ENCODE measurements at places on chromosomes 5 and 9.

DNA sequence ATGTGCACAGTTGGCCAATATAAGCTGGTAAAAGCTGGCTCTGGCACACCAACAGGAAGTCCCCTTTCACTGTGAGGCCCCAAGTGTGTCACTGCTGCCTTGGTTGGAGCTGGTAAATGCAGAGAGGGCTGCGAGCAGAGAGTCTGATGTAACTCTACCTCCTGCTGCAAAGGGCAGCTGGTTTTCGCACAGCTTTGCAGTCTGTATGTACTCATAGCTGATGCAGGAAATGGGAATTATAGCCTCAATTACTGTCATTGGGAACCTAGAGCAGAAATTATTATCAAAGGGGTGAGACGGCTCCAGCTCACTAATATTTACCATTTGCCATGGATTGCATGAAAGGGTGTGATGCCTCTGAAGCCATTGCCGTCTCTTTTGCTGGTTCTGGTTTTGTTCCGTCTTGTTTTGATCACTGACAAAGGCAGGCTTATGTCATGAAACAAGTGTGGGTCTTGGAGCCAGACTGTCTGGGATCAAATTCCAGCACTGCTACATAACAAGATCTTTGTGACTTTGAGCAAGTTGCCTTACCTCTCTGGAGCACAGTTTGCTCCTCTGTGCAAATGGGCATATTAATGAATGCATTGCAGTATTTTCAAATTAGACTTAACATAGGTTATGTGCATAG is 124.3 kb upstream of the SLC25A48 start:
- no peak for DNase-seq

- no peak for DNase-seq
Observed at GRCh38 chr5:57550132-57550531, 67.5 kb upstream of the ACTBL2 start.

DNA sequence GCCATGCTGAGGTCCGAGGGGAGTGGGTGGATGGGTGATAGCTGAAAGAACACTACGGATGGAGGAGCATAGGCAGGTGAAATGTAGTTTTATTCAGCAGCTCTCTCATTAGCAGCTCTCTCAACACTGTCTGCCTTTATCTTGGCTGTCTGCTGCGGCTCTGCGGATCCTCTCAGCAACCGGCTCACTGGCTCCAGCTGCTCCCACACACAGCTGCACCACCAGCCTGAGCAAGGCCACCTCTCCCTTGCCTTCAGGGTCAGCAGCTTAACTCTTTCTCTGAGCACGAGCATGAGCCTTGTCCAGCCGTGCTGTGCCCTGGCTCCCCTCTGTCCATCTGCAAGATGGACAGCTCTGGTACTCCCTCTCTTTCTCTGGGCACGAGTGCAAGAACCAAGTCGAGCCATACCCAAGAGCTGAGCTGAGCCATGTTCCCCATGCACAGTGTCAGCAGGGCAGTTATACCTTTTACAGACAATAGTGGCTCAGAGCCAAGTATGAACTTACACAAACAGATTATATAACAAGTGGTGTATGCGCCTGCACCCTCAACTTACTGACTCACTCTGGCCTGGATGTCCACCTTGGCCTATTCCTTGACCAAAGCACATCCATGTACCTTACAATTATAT is 108.5 kb downstream of the MACIR start:
- DNase-seq, result no peak

DNA sequence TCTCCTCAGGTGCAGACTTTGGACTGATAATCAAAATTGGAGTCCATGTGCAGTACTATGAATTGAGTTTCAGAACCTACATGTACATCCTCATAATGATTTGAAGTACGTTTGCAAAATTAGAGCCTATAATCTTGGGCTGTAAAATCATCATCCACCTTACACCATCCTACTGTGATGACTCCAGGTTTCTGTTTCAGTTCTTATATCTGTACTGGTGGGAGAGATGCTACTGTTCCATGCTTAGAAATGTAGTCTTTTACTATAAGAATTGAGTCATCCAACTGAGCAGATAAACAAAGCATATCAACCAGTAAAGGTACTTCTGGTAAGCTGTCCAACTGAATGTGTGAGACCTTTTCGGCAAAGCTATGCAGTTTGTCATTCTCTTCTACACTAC is 586.3 kb upstream of the FAM174A start:
- no peak for DNase-seq

GRCh38 chr5:138876811-138877210 is 1.7 kb upstream of the LRRTM2 start:
- DNase-seq, result no peak

- DNase-seq, result no peak
Observed at GRCh38 chr5:87188391-87188790, 79.3 kb upstream of the RASA1 start.

- no peak for DNase-seq
Observed at GRCh38 chr5:96816991-96817390, 9.2 kb upstream of the ERAP1 start.

DNA sequence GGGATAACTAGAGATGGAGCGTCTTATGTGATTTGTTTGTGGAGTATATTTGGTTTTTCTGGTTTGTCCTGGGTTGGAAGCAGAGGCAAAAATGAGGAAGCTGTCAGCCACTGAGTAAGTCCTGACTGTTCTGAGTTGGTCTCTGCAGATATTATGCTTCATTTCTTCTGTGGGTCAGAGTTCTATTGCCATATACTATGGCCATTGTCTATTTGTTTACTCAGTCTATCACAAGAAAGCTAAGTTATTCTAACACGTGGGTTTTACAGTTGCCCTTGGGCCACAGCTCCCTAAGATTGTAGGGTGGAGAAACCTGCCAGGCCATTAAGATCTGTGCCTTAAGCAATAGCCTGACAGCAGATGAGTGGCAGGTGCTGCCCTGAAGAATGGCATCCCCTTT is 3.0 kb upstream of the CTSV start:
- DNase-seq, result no peak

DNA sequence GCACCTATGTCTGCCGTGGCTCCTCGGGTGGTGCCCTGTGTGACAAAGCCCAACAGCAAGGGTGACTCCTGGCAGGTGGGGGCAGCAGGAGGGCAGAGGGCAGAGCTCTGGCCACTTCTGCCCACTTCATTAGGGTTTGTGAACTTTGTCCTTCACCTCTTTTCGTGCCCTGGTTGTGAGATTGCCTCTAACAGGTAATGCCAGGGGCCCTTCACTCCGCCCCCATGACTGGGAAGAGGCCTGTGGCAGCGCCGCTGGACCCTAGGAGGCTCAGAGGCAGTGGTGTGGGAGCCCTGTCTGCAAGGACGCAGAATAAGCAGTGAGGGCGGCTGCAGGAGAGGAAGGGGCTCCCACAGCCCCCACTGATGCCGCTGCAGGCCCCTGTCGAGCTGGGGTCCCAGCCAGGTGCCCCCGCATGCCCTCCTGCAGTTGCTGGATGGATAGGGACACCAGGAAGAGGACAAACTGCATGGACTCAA is 108.7 kb upstream of the LMX1B start:
- peak; percentile 34 for DNase-seq

DNA sequence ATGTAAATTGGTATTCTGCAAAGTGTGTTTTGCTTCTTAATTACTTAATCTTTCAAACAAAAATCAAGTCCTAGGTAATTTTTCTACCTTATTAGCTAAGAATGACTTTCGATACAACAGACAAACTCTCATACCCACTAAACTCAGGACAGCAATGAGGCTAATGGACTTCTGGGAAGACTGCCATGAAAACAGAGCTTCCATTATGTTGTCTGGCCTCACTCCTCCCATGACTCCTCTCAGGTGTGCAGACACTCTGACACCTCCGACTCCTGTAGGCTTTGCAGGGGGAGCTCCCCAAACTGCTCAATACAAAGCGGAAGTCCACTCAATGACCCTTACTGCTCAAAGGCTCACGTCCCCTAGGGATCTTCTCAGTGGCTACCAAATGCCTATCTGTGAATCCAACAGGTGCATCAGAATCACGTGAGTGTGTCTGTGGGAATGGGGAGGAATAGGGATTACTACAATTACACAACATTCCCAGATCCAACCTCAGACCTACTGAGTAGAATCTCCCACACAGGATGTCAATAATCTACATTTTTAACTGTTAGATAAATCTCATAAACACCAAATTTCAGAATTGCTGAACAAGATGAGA is 289.9 kb downstream of the RAB3C start:
- DNase-seq, result no peak

DNA sequence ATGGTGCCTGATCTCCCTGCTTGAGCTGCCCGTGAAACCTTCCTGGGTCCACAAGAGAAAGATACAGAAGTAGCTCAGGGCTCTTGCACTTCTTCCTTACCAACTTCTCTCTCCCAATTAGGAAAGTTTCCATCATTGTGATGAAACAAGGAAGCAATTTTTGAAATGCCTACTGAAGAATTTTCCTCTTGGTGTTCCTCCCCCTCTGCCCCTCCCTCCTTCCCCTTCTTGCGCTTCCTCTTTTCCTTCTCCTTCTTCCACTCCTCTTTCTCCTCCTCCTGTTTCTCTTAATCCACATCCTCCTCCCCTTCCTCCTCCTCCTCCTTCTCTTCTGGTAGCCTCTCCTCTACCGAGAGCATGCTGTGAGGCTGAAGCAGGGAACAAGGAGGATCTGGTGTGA is 36.3 kb upstream of the OTULINL start:
- DNase-seq, result no peak

DNA sequence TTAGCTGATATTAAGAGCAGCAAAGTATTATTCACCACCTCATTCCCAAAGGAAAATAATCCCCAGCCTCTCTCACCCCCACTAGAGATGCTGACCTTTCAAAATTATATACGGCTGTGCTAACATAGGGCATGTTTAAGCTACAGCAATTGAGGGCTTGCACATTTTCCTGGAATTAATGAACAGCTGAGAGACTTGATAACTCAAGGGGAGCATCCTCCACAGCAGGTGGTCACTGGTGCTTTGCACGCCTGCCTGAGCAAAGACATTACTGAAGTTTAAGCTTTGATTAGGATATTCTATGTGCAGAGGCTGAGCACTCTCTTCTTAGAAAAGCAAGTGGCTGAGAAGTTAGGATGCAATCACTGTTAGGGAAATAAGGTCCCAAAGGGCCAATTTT is 230.9 kb downstream of the FAM114A2 start:
- no peak for DNase-seq

GRCh38 chr5:26003966-26004365 is 1034.4 kb downstream of the CDH9 start:
- no peak for DNase-seq

DNA sequence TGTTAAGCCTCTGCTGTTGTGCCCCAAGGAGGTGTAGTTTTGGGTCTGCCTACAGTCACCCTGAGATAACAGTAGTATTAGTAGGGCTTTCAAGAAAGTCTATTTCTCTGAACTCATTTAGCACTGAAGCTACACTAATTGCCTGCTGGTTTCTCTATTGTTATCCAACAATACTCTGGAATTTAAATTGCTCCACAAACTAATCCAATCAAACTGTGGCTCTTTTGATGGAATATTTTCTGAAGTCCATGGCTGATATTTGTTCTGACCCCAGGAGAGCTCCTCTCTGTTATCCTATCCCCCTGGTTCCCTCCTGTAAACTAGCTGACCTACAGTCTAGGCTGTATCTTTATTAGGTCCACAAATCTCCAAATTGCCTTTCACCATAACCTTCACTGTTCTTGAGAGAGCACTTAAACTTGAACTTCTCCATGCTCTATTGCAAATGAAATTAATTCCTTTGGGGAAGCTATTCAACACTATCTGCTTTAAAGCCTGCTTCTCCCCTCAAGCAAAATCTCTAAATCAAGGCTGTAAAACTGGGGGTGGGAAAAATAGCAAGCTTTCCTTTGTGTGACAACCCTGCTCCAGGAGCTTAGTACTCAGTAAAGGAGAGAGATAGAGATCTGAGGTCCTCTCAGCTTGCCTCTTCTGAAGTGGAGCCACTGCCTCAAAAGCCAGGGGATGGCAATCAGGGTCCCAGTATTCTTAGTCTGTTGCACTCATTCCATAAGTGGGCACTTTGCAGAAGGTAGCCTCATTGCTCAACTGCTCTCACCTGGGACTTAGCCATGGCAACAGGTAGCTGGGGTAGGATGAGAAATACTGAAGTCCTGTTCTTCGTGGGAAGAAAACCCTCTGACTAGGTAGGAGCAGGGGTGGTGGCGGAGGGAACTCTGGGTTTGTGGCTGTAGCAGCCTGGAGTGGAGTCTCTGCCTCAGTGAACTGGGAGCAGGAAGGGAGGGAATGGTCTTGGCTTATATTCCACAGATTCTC is 110.9 kb downstream of the MACIR start:
- no peak for DNase-seq

GRCh38 chr5:16690243-16690852 is 73.6 kb upstream of the RETREG1 start:
- DNase-seq, result no peak

DNA sequence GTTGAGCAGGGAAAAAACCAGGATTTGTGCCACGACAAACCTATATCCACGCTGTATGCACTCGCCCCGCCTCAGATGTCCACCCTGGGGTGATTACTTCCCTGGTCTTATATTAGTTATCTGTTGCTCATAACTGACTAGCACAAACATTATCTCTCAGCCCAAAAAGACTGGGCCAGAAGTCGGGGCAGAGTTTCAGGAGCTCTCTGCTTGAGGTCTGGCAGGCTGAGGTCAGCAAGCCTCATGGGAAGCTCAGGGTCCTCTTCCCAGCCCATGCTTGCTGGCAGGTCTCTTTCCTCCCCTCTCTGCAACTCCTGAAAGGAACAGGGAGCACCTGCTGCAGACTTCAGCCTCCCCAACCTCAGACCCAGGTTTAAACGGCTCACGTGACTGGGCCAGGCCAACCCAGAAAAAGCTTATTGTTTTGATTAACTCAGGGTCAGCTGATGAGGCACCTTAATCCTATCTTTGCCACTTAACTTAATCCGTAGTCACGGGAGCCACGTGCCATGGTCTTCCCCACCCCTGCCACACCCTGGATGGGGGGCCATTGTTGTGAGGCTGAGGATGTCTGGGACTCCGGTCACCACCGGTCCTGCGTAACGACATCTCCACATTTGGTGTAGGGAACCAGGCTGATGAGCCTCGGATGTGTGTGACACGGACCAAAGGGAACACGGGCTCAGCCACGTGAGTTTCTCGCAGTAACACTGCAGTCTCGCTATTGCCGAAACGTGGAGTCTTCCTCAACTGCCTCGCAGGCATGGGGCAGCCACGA is 123.7 kb upstream of the IRX4 start:
- DNase-seq, result no peak

DNA sequence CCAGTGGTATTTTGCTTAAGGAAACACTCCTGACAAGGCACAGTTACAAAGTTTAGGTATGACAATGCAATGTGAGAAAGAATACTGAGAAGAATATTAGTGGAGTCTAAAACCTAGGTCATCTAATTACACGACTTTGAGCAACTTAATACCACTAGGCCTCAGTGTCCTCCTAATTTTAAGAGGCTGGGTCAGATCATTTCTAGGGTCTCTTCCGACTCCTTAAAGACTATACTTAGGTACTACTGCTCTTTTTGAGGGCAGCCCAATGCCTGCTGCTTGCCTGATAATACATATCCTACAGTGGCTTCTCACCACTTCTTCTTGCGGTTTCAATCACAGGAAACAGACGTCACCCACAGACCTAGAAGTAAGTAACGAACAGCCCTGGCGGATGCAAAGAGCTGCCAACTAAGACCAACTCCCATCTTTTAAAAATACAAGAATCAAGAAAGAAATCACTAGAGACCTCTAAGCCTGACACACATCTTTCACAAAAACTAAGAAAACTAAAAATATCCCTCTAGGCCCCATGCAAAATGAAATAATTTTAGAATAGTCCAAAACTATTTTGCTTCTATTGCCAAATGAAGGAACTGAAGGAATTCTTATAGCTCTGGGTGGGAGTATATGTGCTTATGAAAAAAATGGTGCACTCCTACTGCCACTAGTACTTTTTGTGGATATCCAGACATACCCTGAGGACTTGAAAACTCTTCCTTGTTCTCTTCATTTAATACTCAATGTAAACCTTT is 13.1 kb downstream of the DIAPH1 start:
- DNase-seq, result no peak
